ENCODE measurements at places on chromosomes 3 and 15.

GRCh38 chr3:141401573-141402475 is 33.5 kb downstream of the ZBTB38 start:
- DNase-seq = peak; percentile 73

DNA sequence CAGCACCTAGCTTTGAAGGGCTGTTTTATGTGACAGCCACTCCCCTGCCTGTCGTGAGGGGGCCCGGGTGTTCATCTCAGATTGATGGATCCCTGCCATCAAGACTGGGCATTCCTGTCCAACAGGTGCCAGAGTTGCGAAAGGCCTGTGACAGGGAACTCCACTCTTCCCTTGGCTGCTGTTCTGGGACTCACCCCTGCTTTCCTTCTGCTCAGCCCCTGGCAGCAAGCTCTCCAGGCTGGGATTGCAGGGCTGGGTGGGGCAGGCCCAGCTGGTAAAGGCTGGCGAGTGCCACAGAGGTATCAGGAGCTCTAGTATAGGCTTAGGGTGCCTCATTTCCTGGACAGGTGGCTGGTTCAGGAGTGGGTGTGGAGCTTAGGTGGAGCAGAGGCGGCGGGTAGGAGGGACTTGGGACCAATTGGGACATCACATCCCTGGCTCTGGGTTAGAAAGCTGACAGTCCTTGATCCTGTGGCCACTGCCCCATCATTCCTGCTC is at the start of gene PLA2G4B:
TSS of gene PLA2G4B (plus strand) at position 448 of the 498 bp plus-strand sequence. CDS start 67 bp downstream, outside the sequence.
- no peak for DNase-seq

- no peak for DNase-seq
Measured at GRCh38 chr3:24154781-24155180, 209.7 kb downstream of the NR1D2 start.

DNA sequence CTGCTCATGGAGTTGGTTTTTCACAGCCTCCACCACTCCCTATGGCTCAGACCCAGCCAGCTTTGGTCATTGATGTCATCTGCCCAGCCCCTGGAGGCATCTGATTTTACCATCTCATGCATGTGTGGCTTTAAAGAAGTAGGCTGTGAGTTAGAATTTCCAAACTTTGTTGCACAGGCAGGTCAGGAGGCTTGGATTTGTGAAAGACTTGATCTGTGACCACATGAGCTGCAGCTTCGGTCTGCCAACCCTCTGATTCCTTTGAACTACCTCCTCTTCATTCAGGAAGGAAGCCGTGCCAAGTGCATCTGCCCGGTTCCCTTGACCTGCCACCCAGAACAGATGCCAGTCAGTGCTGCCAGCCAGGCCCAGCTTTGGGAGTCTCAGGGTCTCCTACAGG is 9.2 kb downstream of the CTXND1 start:
- DNase-seq = peak; percentile 29

GRCh38 chr15:52180196-52180835 is 10.9 kb downstream of the GNB5 start:
- peak; percentile 62 for DNase-seq

GRCh38 chr15:39434751-39435238 is 146.1 kb upstream of the THBS1 start:
- no peak for DNase-seq

- DNase-seq = no peak
Measured at GRCh38 chr3:18758047-18758704, 333.0 kb upstream of the SATB1 start.

DNA sequence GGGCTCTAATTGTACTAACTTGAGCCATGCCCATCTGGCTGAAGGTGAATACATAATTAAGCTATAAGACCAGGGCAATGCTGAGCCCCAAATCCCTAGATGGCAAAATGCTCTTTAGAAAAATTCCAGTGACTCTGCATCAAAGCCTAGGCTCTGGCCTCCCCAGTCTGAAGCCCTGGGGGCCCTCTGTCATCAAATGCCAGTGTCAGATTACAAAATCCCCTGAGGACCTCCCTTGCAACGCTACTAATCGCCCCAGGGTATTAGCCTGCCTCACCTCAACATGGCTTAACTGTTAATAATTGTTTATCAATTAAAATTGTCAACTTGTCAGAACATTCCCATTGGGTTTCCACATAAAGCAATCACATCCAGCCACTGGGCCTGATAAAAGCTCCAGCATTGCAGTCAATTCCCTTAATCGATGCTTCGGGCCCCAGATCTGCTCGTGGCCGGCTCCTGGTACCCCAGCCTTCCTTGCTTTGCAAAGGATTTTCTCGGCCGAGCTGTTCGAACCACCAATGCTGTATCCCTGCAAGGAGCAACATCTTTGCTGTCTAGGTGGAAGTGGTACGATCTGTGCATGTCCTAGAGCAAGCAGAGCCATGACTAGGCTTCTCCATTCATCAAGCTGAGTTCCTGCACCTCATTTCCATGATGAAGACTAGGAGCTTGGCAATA is 151.7 kb downstream of the MEGF11 start:
- no peak for DNase-seq

DNA sequence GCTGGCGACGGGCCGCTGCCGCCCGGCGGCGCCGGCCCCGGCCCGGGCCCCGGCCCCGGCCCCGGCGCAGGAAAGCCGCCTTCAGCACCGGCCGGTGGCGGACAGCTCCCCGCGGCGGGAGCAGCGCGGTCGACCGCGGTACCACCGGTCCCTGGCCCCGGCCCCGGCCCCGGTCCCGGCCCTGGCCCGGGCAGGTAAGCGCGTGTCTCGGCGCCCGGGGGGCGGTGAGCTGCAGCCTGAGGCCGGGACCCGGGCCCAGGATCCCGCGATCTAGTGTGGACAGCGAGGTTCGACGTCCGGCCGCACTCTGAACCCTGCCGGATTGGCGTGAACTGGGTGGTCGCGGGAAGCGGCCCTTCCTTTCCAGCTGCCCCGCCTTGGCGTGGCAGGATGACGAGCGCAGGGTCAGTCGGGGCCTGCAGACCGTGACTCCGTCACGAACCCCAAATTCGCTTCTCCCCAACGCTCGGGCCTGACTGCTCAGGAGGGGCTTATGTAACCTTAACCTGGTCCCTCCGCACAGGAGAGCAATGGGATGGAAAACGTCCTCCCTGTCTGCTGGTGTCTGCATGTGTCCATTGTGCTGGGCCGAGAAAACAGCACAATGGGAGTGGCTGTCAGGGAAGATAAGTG is 472 bp downstream of the BSN start:
- no peak for DNase-seq
